LHCN-M2 (cell line): ENCODE measurements at places on chromosomes 11 and 22. TPM values are rescaled to one million over a fixed set of nuclear protein-coding genes. Genes with fewer than 3 reads are reported as not detected.

The OR51I1 gene
- not detected in 2 replicates for total RNA-seq

The B4GALNT4 gene
- total RNA-seq = 0.75 and 1.3 TPM in 2 replicates

The SYT13 gene
- total RNA-seq = 0.06 TPM in 1 of 2 replicates, not detected in the other

The BAIAP2L2 gene
- 0.06 and 0.13 TPM in 2 replicates for total RNA-seq

The OR52B6 gene
- total RNA-seq = not detected in 2 replicates

GRCh38 chr11:46338988-46339666 lies 8.1 kb upstream of the DGKZ start:
- no peak for DNase-seq

DNA sequence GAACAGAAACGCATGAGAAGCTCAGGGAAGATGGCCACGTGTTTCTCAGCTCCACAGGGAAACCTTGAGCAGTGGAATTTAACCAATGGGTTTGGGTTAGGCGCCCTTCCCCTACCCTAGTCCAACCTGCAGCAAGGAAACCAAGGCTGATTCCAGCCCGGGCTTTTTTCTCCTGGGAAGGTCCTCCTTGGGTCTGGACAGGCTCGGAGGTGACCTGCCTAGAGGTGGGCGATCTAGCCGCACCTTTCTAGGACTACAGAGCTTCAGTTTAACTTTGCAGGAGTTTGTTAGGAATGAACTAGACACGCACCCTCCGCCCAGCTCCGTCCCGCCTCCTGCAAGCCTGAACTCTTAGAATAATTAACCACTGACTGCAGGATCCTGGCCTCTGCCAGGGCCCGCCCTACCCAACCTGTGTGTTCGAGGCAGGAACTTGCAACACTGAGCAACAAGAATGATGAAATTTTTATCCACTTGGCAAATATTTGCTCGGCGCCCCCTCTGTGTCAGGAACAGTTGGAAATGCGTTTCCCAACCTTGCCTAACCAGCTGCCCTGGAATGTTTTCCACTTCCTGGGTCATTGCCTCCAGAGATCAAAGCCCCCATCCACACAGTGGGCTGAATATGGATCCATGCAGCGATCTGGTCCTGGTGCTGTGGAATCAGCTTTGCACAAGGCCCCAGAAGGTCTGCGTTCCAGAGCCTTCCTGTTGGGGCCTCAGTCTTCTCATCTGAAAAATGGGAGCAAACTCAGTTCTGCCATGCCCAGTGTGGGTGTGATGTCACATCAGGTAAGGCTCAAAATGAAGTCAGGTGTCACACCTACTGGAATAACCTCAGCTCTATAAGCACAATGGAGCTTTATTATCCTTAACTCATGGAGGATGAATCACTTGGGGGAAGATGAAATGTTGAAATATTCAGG lies 13.3 kb downstream of the MPST start:
- no peak for DNase-seq

DNA sequence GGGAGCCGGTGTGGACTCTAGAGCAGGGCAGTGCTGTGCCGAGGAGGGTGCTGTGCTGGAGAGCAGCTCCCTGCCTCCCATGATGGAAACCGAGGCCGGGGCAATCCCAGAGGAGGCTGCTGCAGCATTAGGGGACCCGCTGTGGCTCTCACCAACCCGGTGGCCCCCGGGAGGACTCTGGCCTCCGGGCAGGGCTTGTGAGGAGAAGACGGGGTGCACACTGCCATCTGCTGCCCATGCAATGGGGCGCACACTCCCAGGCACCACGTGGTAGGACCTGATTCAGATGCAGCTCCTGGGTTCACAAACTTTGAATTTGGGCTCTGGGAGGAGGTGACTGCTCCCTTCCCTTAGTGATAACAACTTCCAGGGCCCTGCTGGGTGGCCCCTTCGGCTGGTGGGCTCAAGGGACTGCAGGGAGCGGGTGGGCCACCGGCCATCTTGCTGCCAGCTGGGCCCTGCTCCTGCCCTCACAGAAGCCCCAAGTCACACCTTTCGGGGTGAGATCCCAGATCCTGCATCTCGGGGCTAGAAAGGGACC lies 93.8 kb upstream of the FGF3 start:
- peak; percentile 5 for DNase-seq

DNA sequence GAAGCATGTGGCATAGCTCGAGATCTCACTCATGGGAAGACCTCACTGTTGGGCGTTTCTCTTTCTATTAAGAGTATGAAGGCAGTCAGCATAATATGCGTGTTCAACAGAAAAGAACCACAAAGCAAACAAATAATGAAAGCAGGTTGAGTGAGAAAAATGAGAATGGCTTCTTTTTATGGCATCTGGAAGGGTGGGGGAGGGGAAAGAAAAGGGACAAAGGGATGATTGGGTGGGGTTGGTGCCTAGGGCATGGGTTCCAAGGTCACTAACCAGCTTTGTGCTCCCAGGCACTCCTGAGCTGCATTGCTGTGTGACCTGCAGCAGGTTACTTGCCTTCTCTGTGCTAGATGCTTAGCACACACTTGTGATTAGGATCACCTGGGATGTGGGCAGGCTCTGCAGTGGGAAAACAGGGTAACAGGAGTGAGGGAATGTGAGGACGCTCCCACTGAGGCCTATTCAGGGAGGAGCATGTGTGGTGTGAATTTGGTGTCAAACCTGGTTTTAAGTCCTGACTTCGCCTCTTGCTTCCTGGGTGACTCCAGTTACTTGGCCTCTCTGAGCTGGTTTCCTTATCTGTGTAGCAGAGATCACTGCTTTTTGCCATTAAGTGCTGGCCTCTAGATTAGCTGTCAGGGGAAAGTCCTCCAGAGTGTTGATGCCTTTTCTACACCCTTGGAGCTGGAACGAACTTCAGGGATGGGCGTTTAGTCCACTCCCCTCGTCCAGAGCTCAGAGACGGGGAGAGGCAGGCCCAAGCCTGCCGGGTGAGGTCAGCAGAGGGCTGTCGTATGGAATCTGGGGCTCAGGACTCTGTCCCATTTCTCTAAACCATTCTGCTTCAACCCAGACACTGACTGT lies 74.8 kb downstream of the KIAA1671 start:
- no peak for DNase-seq

DNA sequence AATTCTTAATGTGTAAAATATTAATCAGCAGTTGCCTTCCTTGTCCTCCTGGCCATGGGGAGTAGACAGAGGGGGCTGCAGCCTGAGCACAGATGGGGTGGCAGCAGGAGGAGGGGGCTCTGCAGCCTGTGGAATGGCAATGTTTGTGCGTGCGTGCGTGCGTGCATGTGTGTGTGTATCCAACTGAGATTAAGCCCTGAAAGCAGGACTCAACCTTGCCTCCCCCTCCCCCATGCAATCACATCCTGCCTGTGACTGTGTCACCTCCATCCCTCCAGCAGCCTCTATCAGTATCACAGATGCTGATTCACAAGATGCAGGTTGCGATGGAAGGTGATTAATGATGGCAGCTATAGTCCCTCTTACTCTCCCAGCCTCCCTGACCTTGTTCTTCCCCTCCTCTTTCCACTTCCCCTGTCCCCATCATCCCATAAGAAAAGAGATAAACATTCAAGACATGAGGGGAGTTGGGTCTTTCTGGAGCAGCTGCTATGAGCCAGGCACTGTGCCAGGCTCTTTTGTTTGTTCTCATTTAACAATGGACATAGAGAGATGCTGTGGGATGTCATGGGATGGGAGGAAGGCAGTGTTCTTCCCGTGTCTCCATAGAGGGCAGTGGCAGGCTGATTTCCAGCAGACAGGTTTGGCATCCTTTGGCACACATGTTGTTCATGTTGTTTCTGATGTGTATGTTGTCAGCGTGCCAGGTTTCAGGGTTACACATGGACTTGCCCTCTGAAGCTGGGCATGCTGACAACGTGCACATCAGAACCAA lies 43.8 kb upstream of the NECTIN1 start:
- DNase-seq = no peak

GRCh38 chr11:846496-847098 lies 3.9 kb downstream of the TSPAN4 start:
- DNase-seq = no peak

DNA sequence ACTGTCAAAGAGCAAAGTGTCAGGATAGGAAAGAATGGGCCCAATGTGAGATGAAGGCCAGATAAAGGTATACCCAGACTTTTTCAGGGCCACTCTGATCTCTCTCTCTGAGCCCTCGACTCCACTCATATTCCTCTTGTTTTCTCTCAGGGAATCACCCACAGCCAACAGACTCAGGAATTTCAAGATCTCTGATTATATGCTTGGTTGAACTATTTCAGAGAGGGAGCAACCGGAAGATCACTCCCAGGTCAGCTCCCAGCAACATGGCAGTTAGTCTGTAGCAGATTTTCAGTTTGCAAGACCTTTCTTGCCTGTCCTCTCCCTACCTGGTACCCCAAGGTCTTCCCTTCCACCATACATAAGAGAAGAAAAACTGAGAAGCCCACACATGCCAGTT lies 102.5 kb downstream of the C11orf58 start:
- no peak for DNase-seq

DNA sequence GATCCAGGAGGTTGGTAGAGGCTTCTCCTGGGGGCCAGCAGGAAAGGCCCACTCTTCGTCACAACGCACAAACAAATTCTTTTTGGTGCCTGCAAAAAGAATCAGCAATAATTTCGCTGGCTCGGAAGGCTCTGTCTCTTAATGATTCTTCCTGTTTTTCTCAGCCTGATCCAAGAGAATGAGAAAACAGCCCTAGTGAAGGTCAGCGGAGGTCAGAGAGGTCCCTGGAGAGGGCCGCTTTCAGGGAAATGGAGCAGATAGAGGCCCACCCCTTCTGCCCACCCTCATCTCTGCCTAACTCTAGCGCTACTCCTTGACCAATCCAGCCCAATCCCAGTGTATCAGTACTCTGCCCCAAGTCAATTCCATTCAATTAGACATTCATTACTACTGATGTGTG lies 19.2 kb downstream of the LRRC55 start:
- DNase-seq = no peak

DNA sequence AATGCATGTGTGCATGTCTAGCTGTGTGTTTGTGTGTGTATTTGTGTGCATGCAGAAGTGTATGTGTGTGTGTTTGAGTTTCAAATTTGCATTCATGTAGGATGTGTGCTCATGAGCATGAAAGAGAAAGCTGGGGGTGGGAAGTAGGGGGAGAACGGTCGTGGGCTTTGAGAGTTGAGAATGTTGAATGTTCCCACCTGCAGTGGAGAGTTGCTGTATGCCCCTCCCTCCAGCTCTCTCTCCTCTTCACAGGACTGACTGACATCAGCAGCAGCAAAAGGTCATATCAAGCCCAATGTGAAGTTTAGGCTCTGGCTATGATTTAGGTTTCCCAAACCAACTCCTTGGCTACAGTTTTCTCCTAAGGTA lies 63.8 kb upstream of the RRAS2 start:
- no peak for DNase-seq

DNA sequence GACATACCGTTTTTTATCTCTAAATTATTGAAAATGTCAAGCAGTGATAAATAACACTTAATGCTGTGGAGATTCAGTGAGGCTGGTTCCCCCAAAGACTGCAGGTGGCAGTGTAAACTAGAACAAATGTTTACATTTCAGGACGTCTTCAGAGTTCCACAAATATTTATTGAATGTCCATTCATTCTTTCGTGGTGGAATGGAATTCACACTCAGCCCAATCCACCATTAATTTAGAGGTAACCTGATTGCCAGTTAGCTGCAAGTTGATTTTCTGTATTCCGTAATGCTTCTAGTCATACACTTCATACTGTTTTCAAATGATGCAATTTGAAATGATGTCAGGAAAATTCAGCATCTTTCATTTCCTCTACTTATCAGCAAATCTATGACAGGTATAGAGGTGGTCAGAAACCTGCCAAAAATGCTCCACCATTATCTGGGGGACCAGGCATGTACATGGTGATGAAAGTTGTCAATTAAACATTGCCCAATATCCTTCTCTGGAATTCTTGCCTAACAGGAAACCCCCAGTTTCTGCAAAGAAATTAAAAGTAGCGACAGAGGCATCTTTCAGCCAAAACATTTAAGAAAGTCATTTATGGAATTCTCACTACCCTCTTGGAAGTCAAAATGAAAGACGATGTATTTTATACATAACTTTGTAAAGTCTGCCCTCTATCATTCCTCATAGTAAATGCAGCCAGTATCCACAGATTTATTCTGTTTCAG lies 94.3 kb upstream of the BMAL1 start:
- peak; percentile 39 for DNase-seq

- no peak for DNase-seq
Measured at GRCh38 chr11:15801126-15801525, 555.2 kb downstream of the SOX6 start.

GRCh38 chr11:68998390-68998911 lies 14.6 kb downstream of the MRGPRF start:
- peak; percentile 22 for DNase-seq

GRCh38 chr11:120801801-120802689 lies 221.9 kb upstream of the TBCEL start:
- DNase-seq = peak; percentile 26

DNA sequence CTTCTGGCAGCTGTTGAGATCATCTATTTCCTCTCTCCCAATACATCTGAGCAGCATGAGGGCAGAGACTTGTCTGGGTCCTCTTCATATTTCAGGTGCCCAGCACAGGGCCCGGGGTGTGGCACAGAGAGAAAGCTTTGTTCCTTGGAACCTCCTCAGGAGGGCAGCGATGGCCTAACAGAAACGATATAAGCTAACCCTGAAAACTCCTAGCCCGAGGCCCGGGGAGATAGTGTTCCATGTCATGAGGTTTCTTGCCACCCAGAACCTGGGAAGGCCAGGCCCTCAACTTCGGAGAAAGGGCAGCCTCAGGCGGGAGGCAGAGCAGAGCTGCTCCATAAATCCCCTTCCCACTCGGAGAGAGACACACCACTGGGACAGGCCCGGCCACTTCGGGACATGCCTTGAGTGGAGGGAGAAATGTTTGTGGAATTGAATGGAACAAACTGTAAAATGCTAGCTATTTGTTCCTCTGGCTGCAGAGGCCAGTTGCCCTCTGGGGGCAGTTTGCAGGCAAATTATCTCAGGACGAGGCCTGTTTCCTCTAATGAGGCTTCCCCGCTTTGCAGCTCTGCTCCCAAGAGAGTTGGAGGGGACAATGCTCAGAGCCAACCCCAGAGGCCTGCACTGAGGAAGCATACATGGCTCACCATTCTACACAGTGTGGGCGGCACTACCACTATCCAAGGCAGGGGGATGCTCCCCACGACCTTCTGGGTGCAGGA lies 11.6 kb downstream of the ARRB1 start:
- DNase-seq = no peak
